ENCODE measurements at places on chromosomes 1 and 21.

GRCh38 chr1:58966917-58967740, 183.3 kb upstream of the JUN start:
- DNase-seq: no peak

GRCh38 chr1:24400065-24400464, 13.5 kb downstream of the STPG1 start:
- peak; percentile 34 for DNase-seq

DNA sequence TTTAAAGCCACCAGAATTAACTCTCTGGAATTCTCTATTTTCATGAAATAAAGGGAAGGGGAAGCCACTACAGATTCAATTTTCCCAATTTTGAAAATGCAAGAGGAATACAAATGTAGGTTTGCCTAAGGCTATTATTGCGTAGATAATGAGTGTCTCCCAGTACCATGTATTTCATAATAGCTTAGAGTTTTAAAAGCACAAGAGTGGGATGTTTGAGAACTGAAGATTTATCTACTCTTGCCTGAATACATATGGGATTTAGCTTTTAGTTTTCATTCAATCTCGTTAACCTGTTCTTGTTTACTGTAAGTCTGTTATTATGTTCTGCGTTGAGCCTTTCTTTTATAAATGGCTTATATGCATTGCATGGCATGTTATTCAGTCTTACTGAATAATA, 795.1 kb downstream of the BRINP3 start:
- DNase-seq: no peak

- DNase-seq: no peak
Measured at GRCh38 chr21:33108228-33108627, 38.3 kb downstream of the OLIG1 start.

DNA sequence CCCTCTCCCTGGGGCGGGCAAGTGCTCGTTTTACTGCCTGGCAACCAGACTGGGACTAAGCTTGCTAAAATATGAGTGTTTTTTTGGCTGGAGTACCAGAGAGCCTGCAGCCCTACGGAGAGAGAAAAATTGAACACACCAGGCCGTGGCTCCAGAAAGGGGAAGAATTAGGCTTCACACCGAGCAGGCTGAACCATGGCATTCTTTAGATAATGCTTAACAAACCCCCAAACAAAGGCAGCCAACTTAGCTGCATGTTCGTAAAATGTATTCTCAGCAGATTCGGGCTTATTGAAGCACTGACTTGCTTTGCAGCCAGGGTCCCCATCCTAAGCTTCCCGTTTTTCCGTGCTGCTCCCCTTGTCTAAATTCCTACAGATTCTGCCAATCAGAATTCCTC, 76.6 kb downstream of the LMX1A start:
- DNase-seq: no peak

GRCh38 chr1:72050551-72050950, 231.8 kb downstream of the NEGR1 start:
- DNase-seq: no peak

DNA sequence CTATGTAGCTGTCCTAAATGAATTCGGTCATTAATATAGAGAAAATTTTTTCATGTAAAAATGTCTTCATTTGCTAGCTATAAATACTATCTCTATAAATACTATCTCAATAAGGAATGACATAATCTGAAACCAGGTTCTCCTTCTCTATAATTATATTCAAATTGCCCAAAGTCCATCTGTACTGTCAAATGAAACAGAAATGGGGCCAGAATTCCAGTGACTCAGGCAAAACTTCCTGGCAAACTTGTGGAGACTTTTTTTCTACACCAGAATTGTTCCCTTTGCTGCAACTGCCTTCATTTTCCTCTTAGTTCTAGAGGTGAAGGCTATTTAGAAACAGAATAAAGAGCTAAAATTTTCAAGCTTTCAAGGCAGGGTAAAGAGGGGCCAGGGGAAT, 152.5 kb downstream of the KCNH1 start:
- no peak for DNase-seq

DNA sequence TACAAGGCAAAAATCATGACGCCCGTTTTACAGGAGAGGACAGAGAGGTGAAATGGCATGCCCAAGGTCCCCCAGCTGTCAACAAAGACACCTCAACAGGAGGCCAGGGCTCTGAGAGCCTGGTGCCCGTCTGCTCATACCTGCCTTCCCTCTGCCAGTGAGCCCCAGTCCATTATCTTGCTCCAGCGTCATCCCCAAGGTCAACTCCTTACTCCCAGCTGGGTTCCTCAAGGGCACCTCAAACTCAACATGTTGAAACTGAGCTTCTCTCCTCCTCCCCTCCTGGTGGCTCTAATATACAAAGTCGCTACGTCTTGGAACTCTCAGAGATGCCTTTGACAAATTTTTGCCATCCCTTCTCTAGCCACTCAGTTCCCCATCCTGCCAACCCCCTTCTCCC, 3.2 kb downstream of the PBXIP1 start:
- no peak for DNase-seq

GRCh38 chr1:188466539-188466938, 1637.8 kb downstream of the PLA2G4A start:
- DNase-seq: no peak

Data from iris pigment epithelial cell (primary cell).